ENCODE measurements at places on chromosomes 5 and 9.

DNA sequence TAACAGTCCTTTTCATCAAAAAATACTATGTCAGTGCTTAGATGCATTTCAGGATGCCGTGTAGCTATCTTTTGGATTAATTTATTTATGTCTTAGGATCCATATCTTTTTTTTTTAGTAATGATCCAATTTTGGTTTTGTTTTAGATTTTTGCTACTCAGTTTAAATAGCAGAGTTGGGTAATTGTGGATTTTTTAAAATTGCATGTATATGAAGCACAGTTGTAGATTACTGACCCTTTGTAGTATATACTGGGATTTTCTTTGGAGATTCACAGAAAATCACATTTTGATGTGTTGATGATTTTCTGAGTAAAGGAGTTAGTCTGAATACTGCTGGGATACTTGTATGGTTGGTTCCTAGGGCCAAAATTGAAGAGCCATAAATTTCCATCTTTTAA, 111.8 kb downstream of the NIPBL start:
- no peak for DNase-seq

GRCh38 chr5:176553260-176554085, 4.3 kb downstream of the CDHR2 start:
- DNase-seq: peak; percentile 96

DNA sequence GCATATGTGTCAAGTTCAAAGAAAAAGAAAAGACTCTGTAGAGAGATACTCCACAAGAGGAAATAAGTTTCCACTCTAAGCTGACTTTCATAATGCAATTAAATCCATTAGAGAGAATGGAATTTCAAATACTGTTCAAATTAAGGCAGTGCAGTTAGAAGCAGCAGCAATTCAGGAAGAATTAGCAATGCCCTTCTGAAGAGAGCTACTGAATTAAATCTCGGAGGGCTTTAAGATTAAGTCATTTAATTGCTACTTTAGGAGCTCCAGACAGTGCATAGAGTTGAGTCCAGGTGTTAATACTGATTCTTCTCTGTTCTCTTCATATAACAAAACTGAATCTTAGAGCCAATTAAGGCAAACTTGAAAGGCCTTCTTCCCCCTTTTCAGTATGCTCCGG, 8.5 kb downstream of the CDH12 start:
- no peak for DNase-seq

GRCh38 chr9:116475201-116475600, 211.9 kb upstream of the TRIM32 start:
- no peak for DNase-seq

DNA sequence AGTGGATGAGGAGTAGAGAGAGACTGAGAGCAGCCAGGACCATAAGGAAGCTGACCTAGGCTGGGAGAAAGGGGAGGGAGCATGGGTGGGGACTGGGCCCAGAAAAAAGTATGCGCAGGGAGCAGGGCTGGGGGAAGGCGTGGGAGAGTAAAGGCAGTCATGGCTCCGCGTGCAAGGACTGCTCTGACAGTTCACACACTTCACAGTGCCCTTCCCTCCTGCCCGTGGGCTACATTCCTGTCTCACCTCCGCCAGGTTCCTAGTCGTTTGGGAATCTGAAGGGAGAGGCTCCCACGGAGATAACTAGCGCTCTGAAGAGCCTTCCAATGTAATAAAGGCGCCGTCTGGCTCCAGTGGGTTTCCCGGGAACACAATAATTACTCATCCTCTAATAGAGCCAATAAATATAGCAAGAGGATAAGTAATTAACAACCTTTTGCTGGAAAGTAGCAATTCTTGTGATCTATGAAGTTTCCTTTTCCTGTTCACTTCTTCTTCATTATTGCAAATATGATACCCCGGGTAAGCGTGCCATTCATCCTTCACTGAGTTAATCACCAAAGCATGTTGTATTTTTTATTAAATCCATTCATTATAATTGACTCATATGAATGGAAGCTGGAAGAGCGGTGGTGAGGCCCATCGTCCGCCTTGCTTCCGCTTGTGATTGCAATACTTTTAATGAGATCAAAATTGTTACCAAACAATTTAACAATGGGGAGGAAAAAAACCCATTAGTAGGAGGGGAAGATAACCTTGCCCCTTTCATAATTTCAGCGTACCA, 39.3 kb downstream of the TTLL11 start:
- DNase-seq: no peak

- DNase-seq: no peak
Measured at GRCh38 chr5:157748760-157749461, 5.4 kb downstream of the LSM11 start.

DNA sequence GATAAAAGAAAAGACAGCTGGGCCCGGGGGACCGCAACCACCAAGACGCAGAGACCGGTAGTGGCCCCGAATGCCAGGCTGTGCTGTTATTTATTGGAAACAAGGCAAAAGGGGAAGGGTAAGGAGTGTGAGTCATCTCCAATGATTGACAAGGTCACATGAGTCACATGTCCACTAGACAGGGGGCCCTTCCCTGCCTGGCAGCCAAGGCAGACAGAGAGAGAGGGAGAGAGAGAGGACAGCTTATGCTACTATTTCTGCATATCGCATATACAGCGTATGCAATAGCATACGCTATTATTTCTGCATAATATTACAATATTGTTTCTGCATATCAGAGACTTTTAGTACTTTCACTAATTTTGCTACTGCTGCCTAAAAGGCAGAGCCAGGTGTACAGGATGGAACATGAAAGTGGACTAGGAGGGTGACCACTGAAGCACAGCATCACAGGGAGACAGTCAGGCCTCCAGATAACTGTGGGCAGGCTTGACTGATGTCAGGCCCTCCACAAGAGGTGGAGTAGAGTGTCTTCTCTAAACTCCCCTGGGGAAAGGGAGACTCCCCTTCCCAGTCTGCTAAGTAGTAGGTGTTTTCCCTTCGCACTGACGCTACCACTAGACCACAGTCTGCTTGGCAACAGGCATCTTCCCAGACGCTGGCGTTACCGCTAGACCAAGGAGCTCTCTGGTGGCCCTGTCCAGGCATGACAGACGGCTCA, 50.3 kb downstream of the RFX3 start:
- no peak for DNase-seq

GRCh38 chr5:56659971-56660370, 155.4 kb upstream of the MAP3K1 start:
- DNase-seq: no peak

- DNase-seq: no peak
Measured at GRCh38 chr9:33379666-33380389, 22.5 kb downstream of the AQP7 start.

DNA sequence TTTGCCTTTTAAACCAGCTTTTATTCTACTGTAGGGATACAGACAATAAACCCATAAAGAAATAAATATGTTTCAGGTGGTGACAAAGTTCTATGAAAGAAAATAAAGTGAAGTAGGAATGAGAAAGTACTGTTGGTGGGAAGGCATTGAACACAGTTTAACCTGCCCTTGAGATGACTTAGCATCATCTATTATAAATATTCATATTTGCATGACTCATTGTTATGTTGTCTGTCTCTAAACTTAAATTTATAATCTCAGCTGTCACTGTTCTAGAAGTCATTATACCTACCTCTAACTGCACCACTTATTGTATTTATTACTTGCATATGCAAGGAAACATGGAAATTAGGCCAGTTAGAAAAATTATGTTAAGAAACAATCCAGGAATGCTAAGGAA, 202.2 kb downstream of the CHSY3 start:
- DNase-seq: no peak

DNA sequence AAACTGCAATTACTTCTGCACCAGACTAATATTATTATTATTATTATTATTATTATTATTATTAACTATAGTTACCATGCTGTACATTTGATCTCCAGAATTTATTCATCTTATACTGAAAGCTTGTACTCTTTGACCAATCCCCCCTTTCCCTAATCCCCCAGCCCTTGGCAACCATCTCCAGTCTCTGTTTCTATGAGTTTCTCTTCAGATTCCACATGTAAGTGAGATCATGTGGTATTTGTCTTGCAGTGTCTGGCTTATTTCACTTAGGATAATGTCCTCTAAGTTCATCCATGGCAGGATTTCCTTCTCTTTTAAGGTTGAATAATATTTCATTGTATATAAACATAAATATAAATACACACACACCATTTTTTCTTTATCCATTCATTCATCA, 287.0 kb upstream of the DAB2 start:
- no peak for DNase-seq

DNA sequence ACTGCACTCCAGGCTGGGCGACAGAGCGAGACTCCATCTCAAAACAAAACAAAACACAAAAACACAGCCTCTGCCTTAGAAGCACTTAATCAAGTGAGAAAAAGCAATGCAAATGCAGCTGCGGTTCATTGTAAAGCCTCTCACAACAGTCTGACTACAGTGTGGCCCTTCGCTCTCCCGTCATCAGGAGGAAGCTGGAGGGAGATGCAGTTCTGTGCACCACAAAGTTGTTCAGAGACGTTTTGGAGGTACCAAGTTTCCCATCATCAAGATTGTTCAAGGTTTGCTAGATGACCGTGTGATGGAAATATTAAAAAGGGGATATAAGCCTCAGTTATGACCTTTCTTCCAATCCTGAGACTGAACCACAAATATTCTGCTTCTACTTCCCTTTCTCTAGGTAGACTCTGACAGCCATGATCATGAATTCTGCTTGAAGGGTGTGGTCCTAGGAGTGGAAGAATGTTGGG, 40.9 kb downstream of the SEC61B start:
- DNase-seq: no peak

DNA sequence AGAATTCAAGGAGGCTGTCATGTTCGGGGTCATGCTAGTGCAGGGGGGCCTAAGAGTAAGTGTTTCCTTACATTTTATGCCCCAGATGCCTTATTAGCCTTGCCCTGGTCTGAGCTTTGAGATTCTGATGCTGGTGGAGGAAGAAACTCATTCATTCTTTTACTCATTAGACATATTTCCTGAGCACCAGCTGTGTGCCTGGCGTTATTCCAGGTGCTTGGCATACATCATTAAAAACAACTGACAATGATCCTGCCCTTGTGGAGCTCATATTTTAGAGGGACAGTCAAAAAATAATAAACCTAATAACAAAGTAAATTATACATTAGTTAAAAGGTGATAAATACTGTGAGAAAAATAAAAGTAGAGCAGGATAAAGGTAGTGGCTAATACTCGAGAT, 138.9 kb upstream of the SGCD start:
- DNase-seq: no peak

DNA sequence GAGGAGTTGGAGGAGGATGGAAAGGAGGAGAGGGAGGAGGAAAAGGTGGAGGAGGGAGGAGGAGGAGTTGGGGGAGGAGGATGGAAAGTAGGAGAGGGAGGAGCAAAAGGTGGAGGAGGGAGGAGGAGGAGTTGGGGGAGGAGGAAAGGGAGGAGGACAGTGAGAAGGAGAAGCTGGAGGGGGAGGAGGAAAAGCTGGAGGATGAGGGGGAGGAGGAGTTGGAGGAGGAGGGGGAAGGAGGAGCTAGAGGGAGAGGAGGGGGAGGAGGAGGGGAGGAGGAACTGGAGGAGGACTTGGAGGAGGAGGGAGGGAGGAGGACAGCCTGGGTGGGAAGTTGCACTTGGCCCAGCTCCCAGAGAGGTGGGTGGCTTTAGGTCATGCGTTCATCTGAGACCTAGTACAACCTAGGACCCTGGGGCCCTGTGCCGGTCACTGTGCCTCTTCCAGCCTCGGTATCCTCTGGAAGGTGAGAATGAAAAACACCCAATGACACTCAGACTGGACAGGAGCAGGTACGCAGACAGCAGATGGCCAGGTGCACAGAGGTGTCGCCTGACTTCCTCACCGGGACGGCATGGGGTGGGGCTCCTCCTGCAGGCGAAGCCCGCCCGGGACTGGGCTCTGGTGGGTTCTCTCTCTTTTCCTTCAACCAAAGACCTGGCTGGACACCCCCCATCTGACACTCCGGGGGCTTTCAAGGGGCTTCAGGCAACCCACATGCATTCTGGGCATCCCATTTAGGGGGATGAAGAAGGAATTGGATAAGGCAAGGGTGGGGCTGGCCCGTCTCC, 12.2 kb upstream of the SLC2A6 start:
- DNase-seq: no peak

DNA sequence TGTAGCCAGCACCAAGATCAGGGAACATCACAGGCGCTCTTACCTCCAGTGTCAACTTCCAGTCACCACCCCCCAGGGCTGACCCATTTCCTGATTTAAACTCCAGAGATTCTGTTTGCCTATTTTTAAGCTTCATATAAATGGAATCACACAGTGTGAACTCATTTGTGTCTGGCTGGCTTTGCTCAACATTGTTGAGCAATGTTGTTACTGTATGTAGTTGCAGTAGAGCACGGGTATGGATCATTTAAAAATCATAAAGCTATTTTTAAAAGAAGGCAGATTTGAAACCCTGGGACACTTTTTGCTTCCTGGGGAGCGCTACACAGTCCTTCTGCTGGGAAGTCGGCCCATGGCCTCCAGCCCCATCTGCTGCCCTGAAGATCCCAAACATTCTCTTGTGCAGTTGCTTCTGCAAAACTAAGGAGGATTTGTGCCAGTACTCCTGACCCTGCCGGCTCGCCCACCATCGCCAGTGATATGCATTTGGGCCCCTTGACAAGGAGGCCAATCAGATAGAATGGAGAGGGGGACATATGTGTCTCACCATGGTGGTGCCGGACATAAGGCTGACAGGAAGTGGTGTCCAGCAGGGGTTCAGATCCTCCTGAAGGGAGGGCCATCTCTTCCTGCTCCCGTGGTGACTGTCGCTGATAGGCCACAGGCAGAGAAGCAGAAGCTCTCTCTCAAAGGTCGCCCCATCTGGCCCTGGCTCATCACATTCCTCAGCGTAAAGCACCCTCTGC, 13.3 kb downstream of the DCANP1 start:
- no peak for DNase-seq

DNA sequence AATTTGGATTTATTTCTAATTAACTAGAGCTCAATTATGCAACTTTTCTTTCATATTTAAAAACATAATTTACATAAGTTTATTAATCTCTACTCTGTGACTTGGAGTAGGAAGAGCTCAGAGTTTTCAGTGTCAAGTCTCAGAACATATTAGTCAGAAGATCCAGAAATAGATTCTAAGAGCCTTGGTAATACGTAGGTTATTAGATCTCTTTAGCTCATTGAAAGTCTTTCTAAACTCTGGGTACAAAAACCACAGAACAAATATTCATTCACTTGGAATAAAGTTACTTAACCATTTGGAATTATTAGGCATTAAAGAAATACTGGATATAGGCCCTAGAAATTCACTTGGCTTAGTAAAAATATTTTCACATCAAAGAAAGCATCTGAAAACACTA, 26.3 kb upstream of the ISCA1 start:
- DNase-seq: no peak

GRCh38 chr9:92325991-92326500, 293 bp downstream of the CENPP start:
- no peak for DNase-seq

- no peak for DNase-seq
Measured at GRCh38 chr9:14198841-14199455, 115.0 kb downstream of the NFIB start.

Data from trophoblast cell (in vitro differentiated cells and primary cell).